GF-D8 (cell line): ENCODE measurements at places on chromosomes 12 and 14.

DNA sequence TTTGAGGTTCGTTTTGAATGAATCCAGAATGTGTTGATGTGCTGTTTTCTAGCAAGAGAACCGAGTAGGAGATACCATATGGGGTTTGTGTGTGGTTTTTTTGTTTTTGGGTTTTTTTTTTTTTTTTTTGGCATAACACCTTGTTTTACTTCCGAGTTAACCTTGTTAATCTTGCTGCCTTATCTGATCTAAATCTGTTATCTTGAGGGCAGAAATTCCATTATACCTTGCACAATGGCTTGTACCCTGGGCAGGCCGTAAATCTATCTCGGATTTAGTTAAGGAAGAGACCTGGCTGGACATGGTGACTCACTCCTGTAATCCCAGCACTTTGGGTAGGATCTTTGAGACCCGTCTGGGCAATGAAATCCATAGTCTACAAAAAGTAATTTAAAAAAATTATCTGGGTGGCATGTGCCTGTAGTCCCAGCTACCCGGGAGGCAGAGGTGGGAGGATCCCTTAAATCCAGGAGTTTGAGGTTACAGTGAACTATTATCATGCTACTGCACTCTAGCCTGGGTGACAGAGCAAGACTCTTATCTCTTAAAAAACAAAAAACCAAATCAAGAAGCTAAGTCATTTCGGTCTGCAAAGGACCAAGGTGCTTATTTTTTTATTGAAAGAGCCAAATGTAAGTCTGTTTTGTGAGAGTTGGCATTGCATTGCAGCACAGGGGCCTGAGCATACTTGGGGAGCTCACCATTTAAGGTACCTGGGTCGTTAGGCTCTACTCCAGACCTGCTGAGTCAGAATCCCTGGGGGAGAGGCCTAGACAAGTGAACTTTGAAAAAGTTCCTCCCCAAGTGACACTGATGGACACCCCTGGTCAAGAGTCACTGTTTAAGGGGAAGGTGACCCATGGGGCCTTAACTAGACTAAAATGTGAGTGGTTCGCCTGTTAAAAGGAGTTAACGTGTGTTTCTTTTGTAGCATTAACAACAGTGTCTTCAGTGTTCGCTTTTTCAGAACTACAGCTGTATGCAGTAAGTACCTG lies 6.7 kb downstream of the DLST start:
- no peak for DNase-seq

GRCh38 chr12:99810718-99811593 lies 163.4 kb downstream of the GARIN6 start:
- no peak for DNase-seq

DNA sequence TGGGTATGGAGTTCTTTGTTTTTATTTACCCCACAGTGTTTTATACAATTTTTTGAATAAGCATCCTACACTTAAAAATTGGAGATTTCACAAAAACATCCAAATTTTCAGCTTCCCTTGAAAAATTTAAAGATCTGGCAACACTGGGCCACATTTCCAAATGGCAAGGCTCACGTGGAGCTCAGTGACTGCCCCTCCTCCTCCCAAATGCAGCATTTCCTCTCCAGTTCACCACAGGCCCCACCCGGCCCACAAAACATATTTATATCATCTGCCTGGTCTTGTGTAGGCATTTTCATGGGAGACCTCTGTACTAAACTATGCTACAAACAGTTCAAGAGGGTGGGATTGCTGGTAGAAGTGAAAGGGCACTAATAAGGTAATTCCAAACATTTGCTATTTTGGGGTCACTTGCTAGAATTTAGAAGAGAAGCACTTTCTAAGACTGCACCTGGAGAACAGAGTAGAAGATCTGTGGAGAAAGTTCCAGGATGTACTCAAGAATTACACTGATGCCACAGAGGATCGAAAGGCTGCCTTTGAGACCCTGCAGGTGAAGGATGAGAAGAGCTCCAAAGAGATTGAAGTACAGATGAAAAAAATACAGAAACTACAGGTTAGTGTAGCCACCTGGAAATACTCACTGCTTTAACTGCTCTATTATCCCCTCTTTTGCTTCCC lies 7.3 kb downstream of the FKBP11 start:
- peak; percentile 21 for DNase-seq

GRCh38 chr14:49438256-49438770 lies 147.9 kb downstream of the RPS29 start:
- DNase-seq: no peak

GRCh38 chr14:99393059-99393655 lies 87.5 kb downstream of the SETD3 start:
- DNase-seq: no peak

- DNase-seq: no peak
Measured at GRCh38 chr14:68510201-68511128, 282.4 kb downstream of the ZFP36L1 start.

DNA sequence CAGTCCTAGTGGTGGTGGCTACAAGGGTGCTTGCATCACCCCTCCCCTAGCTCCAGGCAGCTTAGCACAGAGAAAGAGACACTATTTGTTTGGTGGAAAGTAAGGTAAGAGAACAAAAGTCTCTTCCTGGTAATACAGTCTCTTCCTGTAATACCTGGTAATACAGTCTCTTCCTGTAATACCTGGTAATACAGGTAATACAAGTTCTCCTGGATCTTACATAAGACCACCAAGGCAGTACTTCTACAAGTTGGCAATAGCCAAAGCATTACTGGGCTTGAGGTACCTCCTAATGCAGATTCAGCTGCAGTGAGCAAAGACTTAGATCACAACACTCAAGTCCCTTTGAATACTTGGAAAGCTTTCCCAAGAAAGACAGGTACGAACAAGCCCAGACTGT lies 77.0 kb downstream of the CATSPERB start:
- DNase-seq: no peak

GRCh38 chr12:49323524-49324097 lies 556 bp downstream of the TROAP start:
- DNase-seq: no peak

- no peak for DNase-seq
Measured at GRCh38 chr12:11778713-11779685, 129.5 kb downstream of the ETV6 start.

DNA sequence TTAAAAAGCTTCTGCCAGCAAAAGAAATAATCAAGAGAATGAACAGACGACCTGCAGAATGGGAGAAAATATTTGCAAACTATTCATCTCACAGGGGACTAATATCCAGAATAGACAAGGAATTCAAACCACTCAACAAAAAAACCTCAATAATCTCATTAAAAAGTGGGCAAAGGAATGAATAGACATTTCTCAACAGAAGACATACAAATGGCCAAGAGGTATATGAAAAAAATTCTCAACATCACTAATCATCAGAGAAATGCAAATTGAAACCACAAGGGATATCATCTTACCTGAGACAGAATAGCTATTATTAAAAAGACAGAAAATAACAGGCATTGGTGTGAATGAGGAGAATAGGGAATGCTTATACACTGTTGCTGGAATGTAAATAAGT lies 270.0 kb downstream of the DACT1 start:
- DNase-seq: no peak

DNA sequence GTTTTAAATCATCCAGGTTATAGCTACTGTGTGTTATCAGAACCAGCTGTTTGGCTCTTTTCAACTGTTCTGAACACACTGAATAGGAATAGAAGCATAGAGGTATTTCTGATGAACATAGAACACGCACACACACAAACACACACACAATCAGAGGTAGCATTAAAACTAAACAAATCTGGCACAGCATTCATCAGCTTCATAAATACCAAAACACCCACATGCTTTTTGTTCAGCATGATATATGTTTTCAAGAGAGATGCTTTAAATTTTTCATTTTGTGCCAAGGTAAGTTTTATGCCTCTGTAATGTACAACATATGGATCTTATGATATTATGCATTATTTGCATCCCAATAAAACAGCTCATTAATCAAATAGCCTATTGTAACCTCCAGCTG lies 208.6 kb downstream of the GALC start:
- no peak for DNase-seq

- no peak for DNase-seq
Measured at GRCh38 chr12:81303935-81304334, 226.1 kb downstream of the ACSS3 start.

DNA sequence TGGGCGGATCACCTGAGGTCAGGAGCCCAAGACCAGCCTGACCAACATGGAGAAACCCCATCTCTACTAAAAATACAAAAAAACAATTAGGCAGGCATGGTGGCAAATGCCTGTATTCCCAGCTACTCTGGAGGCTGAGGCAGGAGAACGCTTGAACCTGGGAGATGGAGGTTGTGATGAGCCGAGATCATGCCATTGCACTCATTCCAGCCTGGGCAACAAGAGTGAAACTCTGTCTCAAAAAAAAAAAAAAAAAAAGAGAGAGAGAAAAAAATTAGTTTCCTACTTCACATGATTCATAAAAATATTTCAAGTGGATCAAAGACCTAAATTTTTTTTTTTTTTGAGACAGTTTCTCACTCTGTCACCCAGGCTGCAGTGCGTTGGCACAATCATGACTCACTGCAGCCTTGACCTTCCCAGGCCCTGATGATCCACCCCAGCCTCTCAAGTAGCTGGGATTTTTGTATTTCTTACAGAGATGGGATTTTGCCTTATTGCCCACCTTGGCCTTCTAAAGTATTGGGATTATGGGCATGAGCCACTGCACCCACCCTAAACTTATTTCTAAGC lies 24.9 kb downstream of the FCF1 start:
- no peak for DNase-seq

DNA sequence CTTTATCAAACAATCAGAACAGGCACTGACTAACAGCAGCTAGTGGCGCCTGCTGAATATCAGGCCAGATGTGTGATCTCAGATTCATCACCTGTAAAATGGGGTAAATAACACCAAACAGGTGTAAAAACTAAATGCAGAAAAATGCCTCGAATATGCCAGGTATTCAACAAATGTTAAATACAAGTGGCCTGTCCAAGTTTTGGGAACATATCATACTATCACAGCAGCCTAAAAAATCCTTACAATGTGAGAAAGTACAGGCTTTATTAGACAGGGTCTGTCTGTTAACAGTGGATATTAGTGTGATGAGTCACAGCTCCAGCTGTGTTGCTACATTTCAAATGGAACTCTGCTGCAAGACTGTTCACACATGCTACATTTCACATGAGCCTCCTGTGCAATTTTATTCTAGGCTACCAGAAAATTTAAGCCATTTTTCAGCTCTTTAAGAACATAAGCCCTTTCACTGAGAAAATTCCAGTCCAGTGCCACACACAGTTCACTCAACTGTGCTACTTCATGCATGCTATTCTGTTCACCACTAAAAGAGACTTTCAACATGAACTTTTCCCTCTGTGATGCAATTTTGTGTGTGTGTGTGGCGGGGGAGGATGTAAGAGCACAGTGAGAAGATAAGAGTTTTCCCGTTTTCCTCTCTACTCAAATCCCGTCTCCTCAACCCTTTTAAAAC lies 56.7 kb downstream of the MSRB3 start:
- no peak for DNase-seq

DNA sequence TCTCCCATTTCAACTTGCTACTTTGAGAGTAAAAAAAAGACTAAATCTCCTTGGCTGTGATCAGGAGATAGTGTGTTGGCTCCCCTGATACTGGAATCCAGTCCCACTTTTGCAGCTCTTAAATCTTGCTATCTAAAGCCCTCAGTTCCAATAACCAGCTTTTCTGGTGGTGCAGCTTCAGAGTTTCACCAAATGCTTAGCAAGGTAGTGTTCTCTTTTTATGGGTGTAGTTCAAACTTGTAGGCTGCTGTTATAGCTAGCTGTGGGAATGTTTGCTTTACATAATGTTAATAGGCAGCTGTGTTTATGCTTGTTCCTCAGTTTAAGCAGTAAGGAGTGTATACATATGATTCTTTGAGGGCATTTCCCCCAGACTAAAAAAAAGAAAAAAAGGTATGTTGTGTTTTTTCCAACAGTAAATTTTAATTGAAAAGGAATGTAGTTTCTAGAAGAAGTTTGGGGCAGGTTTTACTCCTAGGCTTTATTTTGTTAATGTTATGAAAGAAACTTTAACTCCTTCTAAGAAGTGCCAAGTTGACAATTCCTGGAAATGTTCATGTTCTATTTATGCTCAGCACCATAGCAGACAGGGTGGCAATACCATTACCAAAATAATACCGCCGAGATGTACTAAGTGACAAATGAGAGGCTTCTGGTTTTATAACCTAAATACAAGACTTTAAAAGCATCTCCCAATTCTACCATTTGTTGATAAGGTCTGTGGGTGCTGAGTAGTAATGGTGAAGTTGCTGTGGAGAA lies 12.1 kb downstream of the CRADD start:
- no peak for DNase-seq

GRCh38 chr14:91254461-91254860 lies 10.0 kb upstream of the GPR68 start:
- DNase-seq: no peak

- DNase-seq: no peak
Measured at GRCh38 chr14:39722547-39723273, 290.5 kb upstream of the FBXO33 start.

DNA sequence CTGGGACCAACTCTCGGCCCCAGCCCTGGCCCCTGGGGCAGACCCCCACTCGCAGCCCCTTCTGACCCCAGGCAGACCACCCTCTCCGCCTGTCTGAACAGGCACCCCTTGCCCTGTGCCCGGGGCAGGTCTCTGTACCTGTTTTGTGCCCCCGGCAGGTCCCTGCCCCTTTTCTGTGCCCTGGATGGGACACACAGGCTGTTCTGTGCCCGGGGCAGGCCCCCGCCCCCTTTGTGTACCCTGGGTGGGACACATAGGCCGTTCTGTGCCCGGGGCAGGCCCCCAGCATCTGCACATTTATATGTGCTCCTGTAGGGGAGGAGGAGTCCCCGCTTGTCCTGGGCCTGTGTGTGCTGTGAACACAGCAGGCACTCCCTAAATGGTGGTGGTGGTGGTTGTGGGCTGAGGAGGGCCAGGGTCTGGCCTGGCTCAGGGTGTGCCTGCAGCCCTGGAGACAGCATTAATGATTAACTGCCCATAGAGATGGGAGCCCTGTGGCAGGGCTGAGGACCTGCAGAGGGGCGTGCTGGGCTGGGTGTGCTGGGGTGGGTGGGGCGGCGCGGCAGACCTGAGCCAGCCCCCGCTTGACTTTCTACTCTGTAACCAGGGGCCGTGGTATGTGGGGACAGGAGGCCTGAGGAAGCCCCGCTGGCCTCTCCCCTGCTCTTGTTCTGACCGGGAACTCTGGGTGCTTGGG lies 3.7 kb downstream of the FBRSL1 start:
- DNase-seq: no peak

DNA sequence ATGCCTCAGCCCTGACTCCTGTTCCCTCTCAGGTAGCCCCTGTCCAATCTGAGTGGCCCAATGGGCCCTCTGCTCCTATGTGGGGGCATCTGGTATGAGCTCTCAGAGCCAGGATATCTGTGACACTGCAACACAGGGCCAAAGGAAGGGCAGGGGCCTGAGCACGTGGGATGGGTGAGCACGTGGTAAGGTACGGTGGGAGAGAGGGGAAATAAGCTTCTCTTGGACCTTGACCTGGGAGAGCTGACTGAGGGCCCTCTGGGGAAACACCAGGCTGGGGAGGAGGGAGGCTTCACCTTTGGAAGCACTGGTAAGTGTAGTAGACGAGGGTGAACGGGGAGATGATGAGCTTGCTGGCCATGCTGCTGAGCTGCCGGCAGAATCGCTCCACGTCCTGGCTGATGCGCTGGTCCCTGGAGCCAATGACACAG lies 6.7 kb downstream of the ABCD4 start:
- DNase-seq: no peak
